ENCODE measurements at places on chromosomes 7 and 10. TPM values are rescaled to one million over a fixed set of nuclear protein-coding genes. Genes with fewer than 3 reads are reported as not detected.
A peak's percentile ranks its signal among the peaks of the same experiment; 100 is the strongest.

DNA sequence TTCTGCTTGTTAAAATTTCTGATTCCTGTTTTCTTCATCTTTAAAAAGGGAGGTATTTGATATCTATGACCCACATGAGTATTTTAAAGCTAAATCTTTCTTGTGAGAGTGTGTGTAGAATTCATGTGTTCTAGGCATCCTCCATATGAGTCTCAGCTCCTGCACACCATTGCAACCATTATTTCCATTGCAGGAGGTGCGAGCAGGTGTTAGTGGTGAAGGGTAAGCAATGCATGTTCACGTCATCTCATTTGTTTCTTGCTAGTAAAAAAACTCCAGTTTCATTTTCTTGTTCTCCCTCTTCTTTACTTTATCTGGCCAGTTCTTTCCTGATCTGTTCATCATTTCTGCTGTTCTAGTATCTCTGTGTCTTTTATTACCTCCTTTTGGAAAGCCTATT is 100.5 kb downstream of the ADRA2A start:
- DNase-seq: no peak

The C7orf57 gene
- polyA plus RNA-seq: 0.28 TPM

GRCh38 chr7:149261316-149261828 is 624 bp upstream of the ZNF783 start:
- DNase-seq: no peak

The KIAA1549 gene
- polyA plus RNA-seq: 3.9 TPM

DNA sequence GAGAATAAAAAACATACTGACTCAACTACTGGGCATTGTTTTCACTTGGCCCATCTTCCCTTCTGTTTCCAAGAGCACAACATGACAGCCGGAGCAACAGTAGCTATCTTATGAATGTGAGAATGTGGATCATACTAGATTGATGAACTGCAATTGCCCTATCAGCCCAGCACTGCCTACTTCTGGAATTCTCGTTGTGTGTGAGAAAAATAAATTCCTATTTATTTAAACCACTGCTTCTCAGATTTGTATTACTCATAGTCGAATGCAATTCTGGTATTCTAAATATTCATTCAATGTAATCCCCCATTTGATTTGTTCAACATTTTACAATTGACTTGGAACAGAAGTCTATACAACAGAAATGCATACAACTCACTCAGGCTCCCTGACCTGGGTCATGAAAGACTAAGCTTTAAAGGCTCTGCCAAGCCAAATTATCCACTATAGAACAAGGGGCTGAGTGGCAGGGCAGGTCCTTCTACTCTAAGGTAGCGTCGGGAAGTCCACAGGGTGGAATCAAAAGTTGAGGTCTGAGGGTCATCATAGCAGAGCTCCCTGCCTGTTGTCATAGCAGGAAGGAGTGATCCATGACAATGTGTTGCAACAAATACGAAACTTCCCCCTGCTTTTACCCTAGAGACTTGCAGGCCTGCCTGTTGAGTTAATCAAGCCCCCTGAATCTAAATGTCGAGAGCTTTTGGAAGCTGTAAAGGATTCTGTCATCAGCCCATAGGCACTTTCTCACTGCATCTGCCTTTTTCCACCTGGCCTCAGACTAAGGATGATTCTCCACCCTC is 12.4 kb upstream of the JAZF1 start:
- no peak for DNase-seq

The VKORC1L1 gene
- 29.3 TPM for polyA plus RNA-seq

GRCh38 chr10:130254243-130254642 is 118.1 kb downstream of the GLRX3 start:
- no peak for DNase-seq

DNA sequence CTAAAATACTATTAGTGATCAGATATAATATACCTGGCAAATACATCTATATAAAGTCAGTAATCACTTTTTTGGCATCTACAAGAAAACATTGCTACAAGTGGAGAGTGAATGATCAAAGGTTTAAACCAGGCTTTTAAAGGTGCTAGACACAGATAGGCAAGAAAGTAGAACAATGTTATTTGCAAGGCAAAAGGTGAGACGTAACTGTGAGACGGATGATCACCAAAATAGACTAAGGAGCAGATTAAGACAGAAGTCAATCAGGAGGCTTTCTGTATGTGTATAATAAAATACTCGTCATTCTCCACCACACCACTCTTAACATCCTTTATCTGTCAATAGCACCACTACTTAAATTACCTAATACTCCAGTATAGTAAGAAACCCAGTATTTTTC is 8.3 kb downstream of the ANXA7 start:
- DNase-seq: no peak

DNA sequence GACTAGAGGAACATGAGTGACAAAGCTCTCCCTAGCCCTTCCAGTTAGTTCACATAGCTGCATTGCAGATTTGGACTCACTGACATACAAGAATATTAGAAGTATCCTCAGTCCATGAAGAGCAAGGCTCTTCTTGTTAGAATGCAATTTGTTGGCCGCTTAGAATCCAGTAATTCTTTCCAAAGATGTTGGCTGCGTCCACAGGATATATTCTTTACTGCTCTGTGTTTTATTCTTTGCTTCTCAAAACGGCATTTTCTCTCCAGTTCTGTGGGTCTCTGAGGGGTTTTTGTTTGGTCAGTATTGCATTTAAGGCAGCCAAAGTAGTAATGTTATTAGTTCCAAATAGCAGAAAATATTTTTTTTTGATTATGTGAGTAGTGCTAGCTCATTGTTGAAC is 588.6 kb downstream of the DNAJB9 start:
- peak; percentile 5 for DNase-seq

GRCh38 chr7:32020551-32021159 is 49.6 kb downstream of the PDE1C start:
- DNase-seq: no peak

- DNase-seq: no peak
These were observed 14.3 kb upstream of the ELN start for GRCh38 chr7:74013539-74014272.

The GDF10 gene
- 2.5 TPM for polyA plus RNA-seq

The TRPV5 gene
- 0.73 TPM for polyA plus RNA-seq

DNA sequence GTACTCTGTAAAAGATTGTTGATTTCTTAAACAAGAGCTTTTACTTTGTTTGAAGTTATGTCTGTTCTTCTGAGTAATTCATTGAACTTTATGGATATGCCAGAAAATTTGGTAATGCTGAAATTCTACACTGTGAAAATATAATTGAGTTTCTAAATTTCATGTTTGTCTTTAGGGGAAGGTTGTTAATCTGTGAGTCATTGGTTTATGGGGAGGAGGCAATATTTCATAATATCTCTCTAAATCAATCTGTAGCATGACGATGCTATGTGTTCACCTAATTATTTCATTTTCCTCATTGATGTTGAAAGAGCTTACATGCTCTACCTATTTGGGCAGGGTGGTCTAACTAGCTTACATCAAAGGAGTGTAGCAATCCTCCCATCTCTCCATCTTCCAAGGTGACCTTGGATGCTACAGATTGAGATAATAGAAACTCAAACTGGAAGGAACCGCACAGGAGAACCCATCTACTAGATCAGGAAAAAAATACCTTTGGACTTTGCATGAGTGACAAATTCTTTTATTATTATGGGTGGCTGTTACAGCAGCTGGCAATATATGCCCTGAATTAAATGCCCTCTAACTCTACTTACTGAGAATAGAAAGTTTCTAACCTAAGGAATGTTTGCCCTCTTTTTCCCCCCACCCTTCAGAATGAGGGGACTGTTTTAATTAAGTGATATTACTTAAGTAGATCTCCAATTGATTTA is 8.4 kb upstream of the SNX13 start:
- no peak for DNase-seq

- peak; percentile 42 for DNase-seq
These were observed 30.0 kb upstream of the LANCL2 start for GRCh38 chr7:55335151-55335550.

The PLEKHS1 gene
- polyA plus RNA-seq: 62.4 TPM

The CFAP46 gene
- polyA plus RNA-seq: 0.75 TPM

- DNase-seq: no peak
These were observed 252.2 kb upstream of the SP4 start for GRCh38 chr7:21175714-21176113.

The ATRNL1 gene
- 2.6 TPM for polyA plus RNA-seq

GRCh38 chr10:21751341-21752310 is 217.6 kb downstream of the MLLT10 start:
- DNase-seq: peak; percentile 49

DNA sequence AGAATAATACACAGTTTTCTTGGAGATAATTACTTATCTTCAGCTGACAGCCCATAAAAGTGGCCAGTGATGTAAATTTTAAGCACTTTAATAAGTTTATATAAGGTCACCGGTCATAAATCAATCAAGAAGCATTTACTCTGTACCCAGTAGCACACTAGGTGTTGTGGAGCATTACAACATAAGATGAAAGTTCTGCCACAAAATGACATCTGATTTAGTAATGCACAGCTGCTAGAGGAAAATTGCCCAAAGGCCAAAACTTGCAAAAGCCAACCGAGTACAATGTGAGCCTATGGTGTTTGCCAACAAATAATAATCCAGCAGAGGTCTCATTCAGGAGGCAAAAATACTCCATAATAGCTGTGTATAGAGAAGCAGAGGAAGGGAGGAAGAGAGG is 63.6 kb downstream of the GPR37 start:
- DNase-seq: no peak

GRCh38 chr10:4522296-4523000 is 303.6 kb upstream of the AKR1E2 start:
- no peak for DNase-seq

GRCh38 chr10:2038036-2038435 is 300.7 kb upstream of the ADARB2 start:
- no peak for DNase-seq

DNA sequence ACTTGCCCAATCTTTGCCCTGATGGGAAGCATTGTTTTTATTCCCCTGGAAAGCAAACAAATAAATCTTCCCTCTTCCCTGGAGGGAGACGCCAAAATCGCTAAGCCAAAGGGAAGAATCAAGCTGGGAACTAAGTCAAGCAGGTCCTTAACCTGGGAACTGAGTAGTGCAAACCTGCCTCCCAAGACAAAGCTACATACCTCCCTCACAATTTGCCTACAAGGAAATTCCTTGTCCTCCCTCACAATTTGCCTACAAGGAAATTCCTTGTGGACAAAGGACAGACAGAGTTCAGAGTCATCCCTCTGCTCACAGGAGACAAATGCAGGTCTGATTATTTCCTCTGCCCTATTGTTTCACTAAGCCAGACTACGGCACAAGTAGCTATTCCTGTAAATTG is 50.5 kb downstream of the SPOCK2 start:
- DNase-seq: no peak

The ACHE gene
- polyA plus RNA-seq: 7.4 TPM

DNA sequence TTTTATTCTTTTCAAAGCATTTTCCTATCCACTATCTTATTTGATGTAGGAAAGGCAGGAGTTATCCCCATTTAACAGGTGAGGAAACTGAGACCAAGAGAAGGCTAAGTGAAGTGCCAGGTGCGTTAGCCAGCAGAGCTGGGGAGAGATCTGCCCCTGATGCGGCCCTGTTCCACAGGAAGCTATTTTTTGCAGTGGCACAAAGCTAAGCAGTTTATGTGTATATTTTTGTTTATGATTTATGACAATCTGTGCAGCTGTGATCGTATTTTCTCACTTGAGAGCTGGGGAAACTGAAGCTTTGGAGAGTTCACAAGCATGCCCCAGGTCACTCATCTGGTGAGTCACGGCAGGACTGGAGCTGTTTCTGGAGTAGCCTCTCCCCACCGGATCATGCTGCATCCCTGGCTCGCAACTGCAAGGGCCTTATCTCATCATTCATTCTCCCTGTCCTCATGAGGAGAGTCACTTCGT is 38.8 kb downstream of the SLC29A3 start:
- DNase-seq: no peak

The ZC3HAV1L gene
- 13.1 TPM for polyA plus RNA-seq

- no peak for DNase-seq
These were observed 795.3 kb upstream of the CELF2 start for GRCh38 chr10:10222304-10222841.

- DNase-seq: no peak
These were observed 160.4 kb upstream of the PHYHIPL start for GRCh38 chr10:59016043-59016442.

- peak; percentile 63 for DNase-seq
These were observed 233.2 kb downstream of the RPS24 start for GRCh38 chr10:78266741-78267469.

GRCh38 chr7:11341285-11341944 is 367.7 kb downstream of the PHF14 start:
- DNase-seq: no peak

DNA sequence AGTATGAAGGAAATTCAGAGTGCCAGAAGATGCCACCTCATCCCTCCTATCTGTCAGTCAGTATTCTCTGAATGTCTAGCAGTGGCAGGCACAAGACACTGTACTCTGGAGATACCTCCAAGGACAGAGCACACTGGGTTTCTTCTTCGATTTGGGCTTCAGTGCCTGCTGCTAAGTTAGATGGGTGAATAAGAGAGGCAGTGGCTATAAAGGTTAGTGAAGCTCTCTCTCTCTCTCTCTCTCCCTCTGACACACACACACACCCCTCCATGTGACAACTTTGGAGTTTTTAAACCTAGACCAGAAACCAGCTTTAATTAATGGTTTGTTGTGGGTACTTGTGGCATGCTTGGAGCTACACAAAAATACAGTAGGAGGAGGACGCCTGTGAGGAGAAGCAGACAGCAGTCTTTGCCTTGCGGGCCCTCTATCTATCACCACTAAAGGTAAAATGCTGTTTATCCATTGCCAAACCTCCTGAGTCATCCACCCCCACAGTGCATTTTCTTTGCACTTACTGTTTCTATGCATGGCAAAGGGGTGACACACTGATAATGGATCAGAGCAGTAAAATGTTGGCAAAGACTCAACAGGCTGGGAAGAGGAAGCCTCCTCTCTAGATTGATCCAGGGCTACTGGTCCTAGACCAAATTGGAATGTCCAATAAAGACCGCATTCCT is 102.5 kb downstream of the TRIL start:
- peak; percentile 38 for DNase-seq

The HOXA1 gene
- polyA plus RNA-seq: 1.5 TPM

- DNase-seq: no peak
These were observed 140.3 kb downstream of the FOXP2 start for GRCh38 chr7:114554781-114555537.

GRCh38 chr10:114631090-114631665 is 26.9 kb downstream of the ABLIM1 start:
- no peak for DNase-seq

DNA sequence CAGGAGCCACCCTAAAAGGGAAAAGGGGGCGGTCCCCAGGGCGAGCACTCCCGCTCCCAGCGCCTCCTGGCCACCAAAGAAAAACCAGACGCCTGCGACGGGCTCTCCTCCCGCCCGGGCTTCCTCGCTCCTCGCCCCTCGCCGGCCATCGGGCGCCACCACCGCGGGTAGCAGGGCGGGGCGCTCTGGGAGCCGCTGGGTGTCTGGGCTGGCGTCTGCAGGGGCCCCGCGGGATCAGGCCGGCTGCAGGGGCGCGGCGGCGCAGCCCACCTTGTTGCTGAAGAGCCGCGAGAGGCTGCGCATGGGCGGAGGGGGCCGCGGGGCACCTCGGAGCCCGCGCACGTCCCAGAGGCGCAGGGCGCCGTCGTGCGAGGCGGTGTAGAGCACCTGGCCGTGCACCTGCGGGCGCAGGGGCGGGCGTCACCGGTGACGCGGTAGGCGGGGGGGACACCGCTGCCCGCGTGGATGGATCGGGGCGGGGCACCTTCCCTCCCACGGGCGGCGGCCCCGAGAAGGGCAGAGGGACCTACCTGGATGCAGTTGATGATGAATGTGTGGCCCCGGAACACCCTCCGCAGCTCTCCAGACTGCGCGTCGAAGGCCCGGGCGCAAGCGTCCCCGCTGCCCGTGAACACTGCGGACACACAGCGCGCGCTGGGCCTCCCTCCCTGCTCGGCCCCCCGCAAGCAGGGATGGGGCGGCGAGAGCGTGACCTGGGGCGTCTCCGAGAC is 28.3 kb downstream of the WDR86 start:
- DNase-seq: peak; percentile 30

GRCh38 chr10:77268721-77269120 is 368.9 kb downstream of the KCNMA1 start:
- no peak for DNase-seq
